ENCODE measurements at places on chromosomes 2 and 18.

DNA sequence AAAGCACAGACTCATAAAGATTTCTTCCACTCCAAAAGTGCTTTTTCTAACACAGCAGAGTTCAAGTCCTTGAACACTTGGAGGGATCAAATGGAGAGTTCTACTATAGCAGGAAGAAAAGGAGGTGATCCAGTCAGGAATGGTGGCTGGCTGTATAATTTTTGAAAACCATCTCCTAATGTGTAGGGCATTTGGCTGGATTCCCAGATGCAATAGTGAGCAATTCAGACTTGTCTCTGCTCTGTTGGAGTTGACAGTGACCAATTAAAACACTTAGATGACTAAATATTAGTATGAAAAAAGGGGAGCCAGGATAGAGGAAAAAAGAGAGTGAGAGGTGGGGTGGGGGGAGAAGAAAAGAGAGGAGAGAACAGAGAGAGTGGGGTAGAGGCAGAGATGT, 5.3 kb upstream of the G6PC2 start:
- no peak for DNase-seq

- no peak for DNase-seq
Measured at GRCh38 chr18:70431203-70431624, 142.4 kb downstream of the SOCS6 start.

- DNase-seq = no peak
Measured at GRCh38 chr2:160052531-160052930, 9.9 kb downstream of the PLA2R1 start.

GRCh38 chr2:220014961-220015360, 387.5 kb downstream of the SLC4A3 start:
- DNase-seq = no peak
